Kidney glomerular epithelial cell (primary cell): ENCODE measurements at places on chromosomes 2 and 18.

DNA sequence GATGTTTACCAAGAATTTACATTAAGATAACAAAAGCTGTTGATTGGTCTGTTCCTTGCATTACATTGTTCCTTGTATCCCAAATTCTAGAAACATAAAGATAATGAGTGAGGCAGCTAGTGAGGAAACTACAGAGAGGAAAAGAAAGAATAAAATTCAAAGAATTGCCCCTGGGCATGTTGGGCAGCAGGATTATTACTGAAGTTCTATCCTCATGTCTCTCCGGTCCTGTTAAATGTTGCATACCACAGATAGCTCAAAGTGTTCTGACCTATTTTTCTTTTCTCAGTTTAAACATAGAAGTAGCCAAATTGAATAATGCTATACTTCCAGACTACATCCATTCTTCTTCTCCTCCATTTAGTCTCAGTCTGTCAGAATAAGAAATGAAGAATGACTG lies 58.2 kb upstream of the DYNC1I2 start:
- DNase-seq, result no peak

- no peak for DNase-seq
Measured at GRCh38 chr2:189629531-189630453, 31.5 kb upstream of the ASNSD1 start.

DNA sequence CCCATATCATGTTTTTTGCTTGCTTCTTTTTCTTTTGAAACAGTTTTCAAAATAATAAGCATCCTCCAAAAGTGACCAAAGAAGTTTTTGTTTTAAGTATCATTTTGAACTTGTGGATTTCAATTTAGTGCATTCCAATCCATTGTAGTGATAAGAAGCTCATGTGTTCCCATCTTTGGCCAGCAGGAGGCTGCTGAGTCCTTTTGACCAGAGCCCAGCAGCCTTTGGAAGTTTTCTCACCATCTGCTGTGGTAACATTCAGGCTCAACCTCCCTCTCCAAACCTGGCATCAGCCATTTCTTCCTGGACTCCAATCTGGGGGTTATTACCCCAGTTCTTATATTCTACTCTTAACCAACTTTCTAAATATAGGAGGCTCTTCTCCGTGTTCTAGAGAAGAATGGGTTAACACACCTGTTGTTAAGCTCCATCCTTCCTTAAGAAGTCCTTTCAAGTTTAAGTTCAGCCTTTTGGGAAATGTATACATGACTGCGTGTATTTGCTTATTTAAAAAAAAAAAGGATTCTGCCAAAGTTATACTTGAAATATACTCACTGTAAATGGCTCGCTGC lies 39.0 kb upstream of the MAL start:
- peak; percentile 42 for DNase-seq

GRCh38 chr2:201500534-201500933 lies 49.0 kb downstream of the STRADB start:
- no peak for DNase-seq

- DNase-seq, result no peak
Measured at GRCh38 chr2:16125614-16126516, 185.5 kb downstream of the MYCN start.

- no peak for DNase-seq
Measured at GRCh38 chr2:137221797-137222492, 456.6 kb downstream of the THSD7B start.

DNA sequence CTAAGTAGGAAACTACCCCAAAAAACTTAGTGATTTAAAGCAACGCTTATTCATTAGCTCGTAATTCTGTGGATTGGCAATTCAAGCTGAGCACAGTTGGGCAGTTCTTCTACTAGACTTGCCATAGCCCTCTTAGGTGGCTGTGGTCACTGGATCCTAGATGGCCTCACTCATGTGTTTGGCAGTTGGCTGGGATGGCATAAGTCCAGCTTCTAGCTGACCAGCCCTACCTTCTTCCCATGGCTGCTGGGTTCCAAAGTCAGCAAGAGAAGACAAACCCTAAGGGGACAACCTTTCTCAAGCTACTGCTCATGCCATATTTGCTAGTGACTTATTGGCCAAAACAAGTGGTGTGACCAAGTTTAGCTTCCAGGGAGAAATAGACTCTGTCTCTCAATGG lies 95.3 kb downstream of the COPS8 start:
- DNase-seq, result no peak

GRCh38 chr2:70697603-70698383 lies 70.2 kb downstream of the ADD2 start:
- no peak for DNase-seq

GRCh38 chr2:197215748-197216360 lies 94.7 kb downstream of the ANKRD44 start:
- no peak for DNase-seq

GRCh38 chr2:45707006-45707405 lies 55.5 kb downstream of the PRKCE start:
- DNase-seq, result no peak

GRCh38 chr2:75600461-75601011 lies 39.8 kb upstream of the EVA1A start:
- DNase-seq, result no peak

GRCh38 chr2:145156199-145156598 lies 636.3 kb upstream of the ZEB2 start:
- no peak for DNase-seq

DNA sequence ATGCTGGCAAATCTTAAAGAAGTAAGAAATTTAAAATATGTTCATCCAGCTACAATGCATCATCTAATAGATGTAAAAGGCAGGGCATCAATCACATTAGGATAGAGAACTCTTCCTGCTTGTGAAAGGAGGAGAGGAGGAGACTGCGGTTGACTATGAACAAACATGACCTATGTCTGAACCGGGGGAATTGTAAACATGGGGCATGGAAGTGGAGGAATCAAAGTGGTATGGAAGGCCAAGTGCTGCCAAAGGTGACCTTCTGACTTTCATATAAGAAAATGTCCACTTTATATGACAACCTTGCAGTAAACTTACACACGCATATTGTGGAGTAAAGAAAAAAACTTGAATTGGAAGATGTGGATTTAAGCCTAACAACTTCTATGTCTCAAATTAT lies 20.0 kb upstream of the SLC8A1 start:
- no peak for DNase-seq

- DNase-seq, result no peak
Measured at GRCh38 chr18:55275039-55275901, 312.7 kb downstream of the TCF4 start.

DNA sequence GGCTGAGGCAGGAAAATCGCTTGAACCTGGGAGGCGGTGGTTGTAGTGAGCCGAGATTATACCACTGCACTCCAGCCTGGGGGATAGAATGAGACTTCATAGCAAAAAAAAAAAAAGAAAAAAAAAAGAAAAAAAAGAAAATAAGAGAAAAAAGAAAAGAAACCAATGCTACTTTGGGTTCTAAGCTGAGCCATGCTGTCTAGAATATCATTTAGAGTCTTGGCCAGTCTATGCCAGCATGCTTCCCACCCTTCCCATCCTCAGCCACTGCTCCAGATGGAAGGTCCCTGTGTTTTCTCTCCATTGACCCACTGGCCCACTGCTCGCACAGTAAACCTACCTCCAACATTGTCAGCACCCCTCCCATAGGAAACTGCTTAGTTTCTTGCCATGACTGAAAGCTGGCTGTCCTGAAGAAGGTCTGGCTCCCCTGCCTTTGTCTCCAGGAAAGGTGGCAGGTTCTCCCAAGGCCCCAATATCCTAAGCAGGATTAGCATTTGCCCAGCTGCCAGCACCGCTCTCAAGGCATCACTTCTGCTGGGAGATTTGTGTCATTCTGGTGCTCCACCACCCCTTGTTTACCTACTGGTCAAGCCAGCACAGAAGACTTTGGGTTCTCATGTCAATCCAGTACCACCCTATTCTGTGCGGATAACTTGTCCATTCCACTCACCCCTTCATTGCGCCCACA lies 47.3 kb upstream of the PAPOLG start:
- DNase-seq, result no peak

DNA sequence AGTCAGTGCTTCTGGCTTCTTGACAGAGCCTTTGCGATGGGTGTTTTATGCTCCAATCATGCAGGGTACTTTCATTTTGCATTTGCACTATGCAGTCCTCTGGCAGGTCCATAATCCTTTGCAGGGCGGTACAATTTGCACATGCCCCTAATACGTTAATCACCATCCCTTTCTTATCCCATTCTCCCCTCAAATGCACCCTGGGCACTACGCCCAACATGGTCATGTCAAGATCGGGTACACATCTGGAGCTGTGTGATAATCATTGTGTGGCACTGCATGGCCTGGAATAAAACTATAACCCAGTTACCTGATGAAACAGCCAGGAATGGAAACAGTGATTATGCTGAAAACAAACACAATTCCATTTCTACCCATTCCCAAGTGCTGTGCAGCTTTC lies 27.7 kb downstream of the LOXHD1 start:
- DNase-seq, result no peak

- DNase-seq, result no peak
Measured at GRCh38 chr2:15181092-15181745, 379.9 kb downstream of the NBAS start.

GRCh38 chr2:1727101-1727771 lies 17.1 kb downstream of the PXDN start:
- DNase-seq, result no peak

DNA sequence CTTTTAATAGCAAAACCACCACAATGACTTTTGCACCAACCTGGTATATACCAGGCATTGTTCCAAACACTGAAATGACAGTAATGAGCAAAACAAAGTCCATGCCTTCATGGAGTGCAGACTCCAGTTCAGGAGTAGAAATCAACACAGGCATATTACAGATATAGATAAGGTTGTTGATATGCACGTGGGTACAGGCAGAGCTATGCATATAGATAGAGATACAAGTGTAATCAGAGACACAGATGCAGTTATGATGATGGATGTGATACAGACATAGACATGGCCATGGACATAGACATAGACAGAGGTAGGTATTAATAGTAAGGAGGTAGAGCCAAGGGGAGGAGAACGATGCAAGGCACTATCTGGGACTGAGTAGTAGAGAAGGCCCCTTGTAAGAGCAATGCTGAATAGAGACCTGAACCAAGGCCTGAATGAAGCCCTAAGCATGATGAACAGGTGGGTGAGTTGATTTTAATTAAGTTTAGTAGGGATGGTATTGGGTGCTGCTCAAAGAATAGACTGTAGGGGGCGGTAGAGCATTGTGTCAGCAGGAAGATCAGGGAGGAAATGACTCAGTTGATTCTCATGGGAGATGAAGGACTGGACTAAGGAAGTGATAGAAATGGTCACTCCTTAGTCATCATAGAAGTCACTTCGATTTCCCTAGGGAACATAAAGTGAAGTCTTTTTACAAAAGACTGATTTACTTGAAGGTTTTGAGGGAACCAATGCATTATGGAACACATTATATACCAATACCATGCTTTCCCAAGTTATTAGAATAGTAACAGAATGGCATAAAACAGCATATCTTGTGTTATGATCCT lies 39.4 kb downstream of the CMPK2 start:
- peak; percentile 79 for DNase-seq

GRCh38 chr2:278927-279320 lies 9.0 kb downstream of the ALKAL2 start:
- DNase-seq, result no peak

DNA sequence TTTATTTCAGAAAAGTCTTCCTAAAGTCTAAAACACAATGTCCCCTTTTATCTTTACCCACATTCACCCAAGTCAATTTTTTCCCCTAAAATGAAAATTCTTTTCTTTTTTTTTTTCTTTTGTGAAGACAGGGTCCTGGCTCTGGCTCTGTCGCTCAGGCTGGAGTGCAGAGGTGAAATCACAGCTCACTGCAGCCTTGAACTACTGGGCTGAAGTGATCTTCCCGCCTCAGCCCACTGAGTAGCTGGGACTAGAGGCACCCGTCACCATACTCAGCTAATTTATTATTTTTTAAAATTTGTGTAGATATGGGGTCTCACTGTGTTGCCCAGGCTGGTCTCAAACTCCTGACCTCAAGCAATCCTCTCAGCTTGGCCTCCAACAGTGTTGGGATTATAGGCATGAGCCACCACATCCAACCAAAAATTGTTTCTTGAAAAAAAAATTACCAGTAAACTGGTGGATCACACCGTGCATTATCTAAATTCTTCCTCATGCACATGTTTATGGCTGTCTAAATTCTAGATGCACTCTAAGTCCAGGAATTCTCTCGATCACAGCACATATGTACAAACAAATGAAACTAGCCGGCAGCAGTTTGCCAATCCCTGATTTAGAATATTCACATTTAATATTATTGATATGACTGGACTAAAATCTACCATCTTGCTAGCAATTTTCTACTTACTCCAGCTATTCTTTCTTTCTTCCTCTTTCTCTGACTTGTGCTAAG lies 56.8 kb downstream of the OLA1 start:
- no peak for DNase-seq

DNA sequence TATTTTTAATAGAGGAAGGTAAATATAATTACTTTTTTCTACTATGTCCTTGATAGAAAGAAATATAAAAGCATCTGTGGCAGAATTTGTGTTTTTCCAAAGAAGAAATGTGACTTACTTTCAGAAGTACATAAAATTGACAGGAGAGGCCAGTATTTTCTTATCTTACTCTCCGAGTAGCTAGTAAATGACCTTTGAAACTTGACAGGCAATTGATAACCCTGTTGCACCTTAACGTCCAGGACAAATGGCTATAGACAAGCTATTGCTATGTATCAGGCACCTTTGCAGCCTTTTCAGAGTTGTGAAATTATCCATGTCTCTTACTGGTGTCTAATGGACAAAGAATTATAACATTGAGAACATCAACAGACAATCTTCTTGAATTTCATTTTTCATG lies 63.0 kb upstream of the TNFRSF11A start:
- DNase-seq, result no peak

- DNase-seq, result no peak
Measured at GRCh38 chr2:134676960-134677359, 41.8 kb downstream of the TMEM163 start.

- no peak for DNase-seq
Measured at GRCh38 chr2:103739186-103739585, 977.4 kb downstream of the TMEM182 start.

GRCh38 chr2:2098458-2099167 lies 232.5 kb downstream of the MYT1L start:
- no peak for DNase-seq

DNA sequence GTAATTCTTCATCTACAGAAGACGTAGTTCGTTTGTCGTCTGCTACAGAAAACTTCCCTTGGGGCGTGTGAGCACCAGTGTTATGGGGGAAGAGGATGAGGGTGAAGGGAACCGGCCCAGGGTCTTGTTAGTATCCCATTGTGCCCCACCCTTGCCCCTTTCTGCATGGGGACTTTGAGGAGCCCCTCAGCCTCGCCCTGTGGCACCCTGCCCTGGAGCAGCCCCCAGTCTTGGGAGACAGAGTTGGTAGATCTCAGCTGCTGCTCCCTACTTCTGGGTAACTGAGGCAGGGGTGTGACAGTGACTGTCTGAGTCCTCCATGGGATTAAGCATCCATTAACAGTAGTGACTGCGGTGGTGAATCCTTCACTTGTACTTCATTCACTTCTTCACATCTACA lies 50.1 kb downstream of the RNF144A start:
- no peak for DNase-seq
